ENCODE measurements at places on chromosomes 2 and 18. TPM values are rescaled to one million over a fixed set of nuclear protein-coding genes. Genes with fewer than 3 reads are reported as not detected.

- DNase-seq: no peak
Observed at GRCh38 chr2:128513116-128513960, 194.7 kb upstream of the HS6ST1 start.

Gene GPR17
- 0.95 TPM for polyA plus RNA-seq

DNA sequence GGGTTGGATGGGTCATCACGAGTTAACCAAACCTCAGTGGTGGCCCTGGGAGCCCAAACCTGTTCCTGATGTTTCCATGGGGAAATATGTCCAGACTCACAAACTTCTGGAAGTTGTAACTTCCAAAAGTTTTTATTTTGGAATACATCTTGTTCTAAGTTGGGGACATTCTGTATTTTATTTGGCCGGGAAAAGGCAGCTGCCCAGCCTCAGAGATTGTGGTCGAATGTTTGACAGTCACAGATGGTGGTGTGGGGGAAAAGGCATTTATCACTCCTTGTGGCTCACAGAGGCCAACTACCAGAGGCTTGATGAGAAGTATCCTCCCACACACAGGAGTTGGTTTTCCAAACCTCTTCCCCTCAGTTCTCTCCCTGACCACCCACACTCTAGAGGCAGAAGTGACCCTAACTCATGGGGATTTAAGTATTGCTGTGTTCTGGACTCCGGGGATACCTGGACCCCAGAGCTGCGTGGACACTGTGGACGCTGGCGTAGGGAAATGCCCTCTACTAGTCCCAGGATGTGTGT lies 124.7 kb upstream of the PPP1CB start:
- no peak for DNase-seq

GRCh38 chr2:233356546-233357308 lies 2.4 kb downstream of the DGKD start:
- DNase-seq: no peak

GRCh38 chr18:28208268-28208667 lies 31.3 kb upstream of the CDH2 start:
- no peak for DNase-seq

Gene C2orf69
- 9.4 TPM for polyA plus RNA-seq

Gene CIB4
- polyA plus RNA-seq: 0.30 TPM

DNA sequence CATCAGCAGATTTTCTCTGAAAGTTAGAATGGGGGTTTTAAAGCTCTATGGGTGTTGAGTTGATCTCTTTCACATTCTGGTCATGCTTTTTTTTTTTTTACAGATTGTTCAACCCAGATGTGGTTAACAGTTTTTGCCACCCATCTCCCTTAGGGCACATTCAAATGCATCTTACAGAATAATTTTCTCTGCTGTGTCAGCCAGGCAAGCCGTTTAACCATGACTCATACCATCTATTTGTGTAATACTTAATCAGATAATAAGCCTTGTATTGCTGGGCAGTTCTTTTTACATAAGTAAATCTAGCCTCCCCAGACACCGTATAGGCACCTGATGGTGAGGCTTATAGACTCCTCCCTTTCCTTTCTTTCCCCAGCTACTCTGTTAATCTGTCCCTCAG lies 62.0 kb downstream of the TGIF1 start:
- DNase-seq: no peak

DNA sequence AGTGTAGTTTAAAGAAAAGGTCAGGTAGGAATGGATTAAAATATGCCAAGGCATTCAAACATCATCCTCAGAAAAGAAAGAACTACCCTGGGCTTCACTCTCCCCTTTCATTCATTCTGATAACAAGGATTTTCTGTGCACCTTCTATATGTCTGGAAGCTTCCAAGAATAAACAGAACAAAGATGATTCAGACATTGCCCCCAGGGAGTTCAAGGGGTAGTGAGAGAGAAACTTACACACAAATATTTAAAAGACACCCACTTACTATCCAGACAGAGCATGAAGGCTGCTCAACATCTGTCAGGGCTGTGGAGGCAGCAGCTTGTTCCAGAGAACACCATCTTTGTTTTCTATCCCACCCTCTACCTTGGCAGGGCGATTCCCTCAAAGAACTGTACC lies 140.5 kb downstream of the ALK start:
- no peak for DNase-seq

- no peak for DNase-seq
Observed at GRCh38 chr18:58965291-58966004, 100.8 kb downstream of the ZNF532 start.

Gene LRP1B
- 0.55 TPM for polyA plus RNA-seq

DNA sequence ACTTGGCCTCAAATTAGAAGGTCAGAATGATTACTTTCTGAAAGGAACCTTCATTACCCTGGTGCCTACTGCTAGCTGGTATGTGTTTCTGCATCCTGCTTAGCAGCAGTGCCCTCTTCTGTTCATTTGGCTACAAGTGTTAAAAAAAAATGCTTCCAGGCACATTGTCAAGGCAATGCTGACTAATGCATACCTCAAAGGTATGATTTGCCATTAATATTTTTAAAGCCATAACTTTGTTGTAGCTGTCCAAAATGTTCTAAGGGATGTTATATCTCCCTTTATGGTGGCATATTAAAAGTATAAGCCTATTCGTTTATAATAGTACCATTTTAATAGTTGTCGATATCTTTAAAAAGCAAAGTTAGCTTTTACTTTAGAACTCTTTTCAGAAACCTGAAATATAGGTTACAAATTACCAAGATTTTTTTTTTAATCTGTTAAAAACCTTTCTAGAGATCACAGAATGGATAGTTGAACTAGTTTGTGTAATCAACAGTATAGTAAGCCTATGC lies 52.0 kb upstream of the FAM171B start:
- peak; percentile 30 for DNase-seq

GRCh38 chr2:120520929-120521912 lies 175.3 kb downstream of the INHBB start:
- no peak for DNase-seq

GRCh38 chr2:130749641-130750040 lies 5.7 kb upstream of the AMER3 start:
- no peak for DNase-seq

DNA sequence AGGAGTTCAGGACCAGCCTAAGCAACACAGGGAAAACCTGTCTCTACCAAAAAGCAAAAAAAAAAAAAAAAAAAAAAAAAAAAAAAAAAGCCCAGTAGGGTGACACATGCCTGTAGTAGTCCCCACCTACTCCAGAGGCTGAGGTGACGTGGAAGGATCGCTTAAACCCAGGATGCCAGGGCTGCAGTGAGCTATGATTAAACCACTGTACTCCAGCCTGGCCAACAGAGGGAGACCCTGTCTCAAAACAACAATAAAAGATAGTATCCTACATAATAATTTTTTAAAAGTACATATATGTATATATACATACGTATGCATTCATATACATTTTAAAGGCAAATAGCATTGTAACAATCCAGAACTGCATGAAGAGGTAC lies 51.7 kb downstream of the SOS1 start:
- no peak for DNase-seq

DNA sequence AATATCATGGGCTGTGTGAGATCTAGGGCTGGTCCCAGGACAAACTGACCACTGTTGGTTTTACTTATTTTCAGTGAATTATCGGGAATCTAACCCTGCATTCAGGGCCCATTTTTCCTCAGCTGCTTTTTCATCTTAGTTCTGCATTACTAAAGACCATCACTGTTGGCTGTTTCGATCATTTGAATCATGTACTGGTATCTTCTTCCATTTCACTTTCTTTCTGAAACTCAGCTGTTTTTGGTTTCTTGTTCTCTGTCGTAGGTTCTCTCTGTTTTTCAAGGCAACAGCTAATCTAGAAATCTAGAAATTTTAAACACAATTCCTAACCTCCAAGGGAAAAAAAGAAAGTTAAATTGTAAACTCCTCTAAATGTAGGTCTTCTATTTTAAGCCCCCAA lies 159.9 kb upstream of the SESTD1 start:
- DNase-seq: no peak

All from renal pelvis (tissue), 12 donors.